ENCODE measurements at places on chromosomes 11 and 22. TPM values are rescaled to one million over a fixed set of nuclear protein-coding genes. Genes with fewer than 3 reads are reported as not detected.

- no peak for DNase-seq
Observed at GRCh38 chr11:46674463-46675287, 25.7 kb downstream of the ARHGAP1 start.

DNA sequence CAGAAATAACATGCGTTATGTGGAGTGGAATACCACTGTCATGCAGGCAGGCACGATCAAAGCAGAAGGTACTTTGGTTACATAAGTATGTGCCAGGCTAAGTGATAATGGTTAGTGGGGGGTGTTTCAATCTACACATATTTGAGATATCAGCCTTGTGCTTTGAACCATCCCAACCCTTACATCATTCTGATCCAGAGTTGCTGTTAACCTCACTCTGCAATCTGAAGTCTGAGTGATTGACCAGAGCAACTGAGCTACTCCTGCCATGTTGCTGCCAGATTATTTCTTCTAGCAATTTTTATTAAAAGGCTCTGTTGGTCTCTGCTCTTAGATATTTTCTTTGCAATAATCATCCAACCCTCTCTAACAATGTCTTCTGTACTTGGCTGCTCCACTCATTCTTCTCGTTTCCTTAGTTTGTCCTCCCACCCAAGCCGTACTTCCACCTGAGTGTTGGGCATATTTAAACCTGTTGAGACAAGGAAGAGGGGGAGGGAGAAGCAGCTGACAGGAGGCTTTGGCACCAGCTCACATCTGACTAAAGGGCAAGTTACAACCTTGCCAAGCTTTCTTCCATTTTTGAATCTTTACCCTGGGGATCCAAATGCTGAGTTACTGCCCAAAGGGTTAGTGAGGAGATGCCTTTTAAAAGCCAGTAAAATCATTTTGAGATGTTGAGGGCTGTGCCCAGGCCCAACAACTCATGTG is 114.1 kb upstream of the SESN3 start:
- no peak for DNase-seq

GRCh38 chr11:128563308-128563707 is 24.1 kb downstream of the ETS1 start:
- no peak for DNase-seq

DNA sequence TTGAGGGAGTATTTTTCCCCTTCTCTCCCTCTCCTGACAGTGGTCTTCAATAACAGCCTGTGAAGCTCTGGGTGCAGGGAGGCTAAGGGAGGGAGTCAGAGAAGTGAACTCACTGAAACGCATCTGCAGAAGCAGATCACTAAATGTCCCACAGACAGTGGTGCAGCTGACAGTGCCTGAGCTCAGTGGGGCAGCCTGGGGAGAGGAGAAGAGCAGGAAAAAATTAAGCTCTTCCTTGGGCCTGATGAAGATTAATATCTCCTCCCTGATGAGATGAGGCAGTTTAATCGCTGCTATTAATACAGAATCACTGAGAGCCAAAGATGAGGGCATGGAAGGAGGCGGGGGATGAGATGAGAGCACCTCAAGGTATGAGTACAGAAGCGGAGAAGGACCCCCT is 180.8 kb downstream of the LARGE1 start:
- DNase-seq = no peak

DNA sequence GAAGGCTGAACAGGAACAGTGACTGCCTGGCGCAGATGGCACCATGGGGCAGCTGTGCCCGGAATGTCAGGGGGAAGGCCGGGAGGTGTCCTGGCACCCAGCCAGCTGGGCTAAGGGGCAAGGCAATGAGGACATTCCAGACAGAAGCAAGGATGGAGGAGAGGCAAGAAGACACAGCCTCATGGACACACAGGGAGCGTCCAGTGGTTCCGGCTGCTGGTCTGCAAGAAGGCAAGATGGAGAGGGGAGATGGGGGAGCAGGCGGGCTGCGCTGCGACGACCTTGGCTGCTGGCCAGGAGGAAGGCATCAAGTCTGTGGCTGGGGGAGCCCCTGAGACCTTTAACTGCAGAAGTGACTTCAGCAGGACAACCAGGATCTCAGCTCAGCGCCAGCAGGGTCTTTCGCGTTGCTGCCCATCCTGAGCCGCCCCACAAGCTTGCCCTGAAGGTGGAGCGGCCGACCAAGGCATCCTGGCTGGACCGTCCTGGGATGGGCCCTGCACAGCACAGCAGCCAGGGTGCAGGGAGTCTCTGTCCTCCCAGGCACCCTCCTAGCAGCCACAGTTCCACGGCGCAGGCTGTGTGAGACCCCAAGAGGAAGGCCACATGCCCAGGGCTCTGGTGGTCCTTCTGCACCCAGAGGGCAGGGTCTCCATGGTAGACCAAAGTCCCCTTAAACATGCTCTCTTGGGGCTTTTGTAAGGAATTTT is 531.7 kb downstream of the BRD1 start:
- no peak for DNase-seq

DNA sequence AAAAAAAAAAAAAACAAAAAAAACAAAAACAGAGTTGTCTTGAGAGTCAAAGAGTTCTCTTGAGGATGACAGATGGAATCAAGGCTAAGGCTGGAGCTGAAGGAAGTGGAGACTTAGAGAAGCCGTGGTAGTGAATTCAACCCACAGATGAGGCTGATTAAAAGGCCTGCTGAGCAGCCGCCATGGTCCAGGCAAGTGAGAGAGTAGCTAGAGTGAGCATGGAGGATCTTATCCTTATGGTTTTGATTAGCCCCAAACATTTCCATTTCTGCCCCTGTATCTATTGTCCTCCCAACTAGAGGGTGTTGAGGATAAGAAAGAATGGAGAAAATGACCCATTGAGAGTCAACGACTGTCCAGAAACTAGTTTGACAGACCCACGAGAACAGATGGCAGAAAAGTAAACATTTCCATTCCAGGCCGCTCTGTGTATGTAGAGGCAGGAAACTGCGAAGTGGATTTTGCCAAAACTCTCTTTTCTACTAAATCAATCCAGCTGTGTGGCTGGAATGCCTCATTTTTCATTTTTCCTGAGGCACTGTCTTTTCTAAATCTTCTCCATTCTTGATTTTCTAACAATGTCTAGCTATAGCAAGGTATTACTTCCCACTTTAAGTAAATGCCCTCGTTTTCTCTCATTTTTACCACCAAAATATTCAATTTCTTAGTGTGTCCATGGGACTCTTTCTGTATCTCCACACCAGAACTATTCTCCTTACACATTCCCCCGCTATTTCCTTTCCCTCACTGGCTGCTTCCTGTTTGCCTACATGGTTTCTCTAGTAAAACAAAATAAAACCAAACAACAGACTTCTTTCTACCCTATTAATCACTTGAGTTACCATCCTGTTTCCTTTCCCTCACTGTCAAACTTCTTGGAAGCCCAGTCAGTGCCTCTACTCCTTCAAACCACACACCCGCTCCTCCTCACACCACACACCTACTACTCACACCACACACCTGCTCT is 5.4 kb upstream of the MMP8 start:
- DNase-seq = no peak

STIM1 gene
- total RNA-seq = 138 TPM

RAG1 gene
- 0.10 TPM for total RNA-seq

LSP1 gene
- 286 TPM for total RNA-seq

KRTAP5-7 gene
- not detected for total RNA-seq

RASSF10 gene
- not detected for total RNA-seq

All from T-cell (primary cell).